ENCODE measurements at places on chromosomes 4 and X.

DNA sequence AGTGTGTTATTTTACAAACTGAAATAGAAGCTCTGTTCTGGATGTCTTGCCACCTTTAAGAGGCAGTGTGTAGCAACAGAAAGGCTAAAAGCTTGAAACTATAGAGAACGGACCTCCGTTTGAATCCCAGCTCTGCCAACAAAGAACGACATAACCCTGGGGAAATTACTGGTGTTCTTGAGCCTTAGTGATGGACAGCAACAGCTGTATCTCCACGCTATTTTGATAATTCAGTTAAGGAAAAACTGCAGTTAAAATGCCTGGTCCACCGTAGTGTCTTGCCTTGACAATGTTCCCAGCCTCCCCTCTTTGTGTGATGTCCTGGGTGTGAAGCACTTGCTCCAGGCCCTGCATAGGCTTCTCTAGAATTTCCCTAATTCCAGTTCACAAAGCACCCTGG lies 256.8 kb upstream of the HS3ST1 start:
- no peak for DNase-seq

DNA sequence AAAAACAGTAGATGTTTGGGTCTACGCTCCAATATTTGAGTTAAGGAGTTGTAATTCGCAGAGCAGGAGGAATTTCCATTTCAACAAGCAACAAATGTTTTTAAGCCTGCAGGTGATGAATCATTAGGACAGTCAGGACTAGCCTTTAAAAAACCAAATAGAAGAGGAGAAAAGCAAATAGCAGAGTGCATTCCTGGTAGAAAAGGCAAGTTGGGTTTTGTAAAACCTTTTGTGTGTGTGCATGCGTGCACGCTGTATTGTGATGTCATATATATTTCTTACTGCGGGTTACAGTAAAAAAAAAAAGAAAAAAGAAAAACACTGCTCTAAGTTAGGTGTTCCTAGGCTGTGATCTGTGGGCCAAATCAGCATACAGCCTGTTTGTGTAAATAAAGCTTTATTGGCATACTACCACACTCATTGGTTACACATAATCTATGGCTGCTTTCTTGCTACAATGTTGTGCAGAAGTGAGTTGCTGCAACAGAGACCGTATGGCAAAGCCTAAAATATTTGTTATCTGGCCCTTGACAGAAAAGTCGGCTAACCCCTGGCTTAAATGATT lies 135.6 kb downstream of the MID1 start:
- DNase-seq = no peak

DNA sequence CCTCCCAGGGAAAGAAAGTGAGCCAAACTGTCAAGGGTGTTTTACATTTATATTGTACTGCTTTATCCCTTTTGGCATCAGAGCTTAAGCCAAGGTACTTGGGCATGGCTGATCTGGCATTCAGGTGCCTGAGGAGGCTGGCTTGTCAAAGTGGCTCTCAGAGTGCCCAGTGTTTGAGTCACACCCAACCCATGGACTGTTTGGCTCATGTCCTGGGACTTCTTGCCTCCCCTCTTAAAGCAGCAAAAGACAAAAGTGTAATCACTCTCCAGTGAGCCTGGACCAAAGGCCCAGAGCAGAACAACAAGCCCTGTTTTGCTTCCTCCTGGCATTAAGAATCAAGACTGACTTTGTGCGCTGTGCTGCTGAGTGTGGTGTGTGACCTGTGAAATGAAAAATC lies 311.7 kb upstream of the TAPT1 start:
- DNase-seq = no peak

- DNase-seq = no peak
Measured at GRCh38 chr4:3308691-3309090, 15.9 kb downstream of the RGS12 start.

Measured in NCI-H226 (cell line).